Daoy (cell line): ENCODE measurements at places on chromosomes 3 and 15.

- no peak for DNase-seq
Observed at GRCh38 chr15:47715856-47716445, 1.4 kb upstream of the SEMA6D start.

DNA sequence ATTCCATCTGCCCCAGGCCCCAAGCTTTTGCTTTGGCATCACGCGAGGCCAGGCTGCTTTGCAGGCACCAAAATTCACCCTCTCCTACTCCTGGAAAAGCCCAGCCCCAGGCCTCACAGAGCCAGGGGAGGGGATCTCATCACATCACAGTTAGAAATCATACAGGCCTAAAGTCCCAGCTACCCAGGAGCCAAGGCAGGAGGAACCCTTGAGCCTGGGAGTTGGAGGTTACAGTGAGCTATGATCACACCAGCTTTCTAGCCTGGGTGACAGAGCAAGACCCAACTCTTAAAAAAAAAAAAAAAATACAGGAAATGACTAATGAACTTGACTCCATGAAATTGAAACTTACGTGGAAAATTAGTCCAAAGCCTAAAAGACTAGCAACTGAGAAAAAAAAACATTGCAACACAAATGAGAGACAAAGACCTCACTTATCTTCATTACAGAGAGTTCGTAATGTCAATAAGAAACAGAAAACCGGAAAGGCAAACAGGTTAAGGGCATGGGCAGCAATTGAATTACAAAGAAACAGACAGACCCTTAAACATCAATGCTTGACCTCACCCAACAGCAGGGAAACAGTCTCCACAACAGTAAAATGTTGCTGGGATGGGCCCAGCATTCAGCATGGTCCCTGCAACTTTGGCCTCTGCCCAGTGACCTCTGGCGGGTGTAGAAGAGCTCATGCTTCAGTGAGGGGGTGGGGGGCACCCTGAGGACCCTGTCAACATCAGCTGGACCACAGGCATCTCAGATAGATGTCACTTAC, 151.5 kb downstream of the LRRK1 start:
- DNase-seq, result peak; percentile 69

GRCh38 chr15:21267226-21267625, 173.1 kb downstream of the POTEB3 start:
- DNase-seq, result no peak

GRCh38 chr3:127165694-127166485, 27.0 kb upstream of the PRR23E start:
- DNase-seq, result no peak

DNA sequence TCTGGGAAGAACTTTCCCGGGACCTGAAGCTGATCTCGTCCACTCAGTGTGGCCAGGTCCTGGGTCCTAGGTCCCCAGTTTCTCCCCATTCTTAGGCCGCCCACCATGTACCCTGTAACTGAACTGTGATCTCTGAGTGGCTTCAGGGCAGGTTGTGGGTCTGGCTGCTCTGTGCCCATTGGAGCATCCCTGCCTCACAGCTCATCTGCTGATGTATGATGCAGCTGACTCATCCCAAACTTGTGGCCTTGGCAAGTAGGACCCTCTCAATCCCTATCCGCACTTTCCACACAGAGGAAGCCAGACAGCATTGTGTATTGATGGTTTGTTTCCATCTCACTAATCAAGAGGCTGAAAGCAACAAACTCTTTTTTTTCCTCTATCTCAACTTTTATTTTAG, 69.1 kb upstream of the XCR1 start:
- no peak for DNase-seq
